ENCODE measurements at places on chromosomes 4 and X. TPM values are rescaled to one million over a fixed set of nuclear protein-coding genes. Genes with fewer than 3 reads are reported as not detected.

Gene APLN
- total RNA-seq, result 2.8 TPM

Gene GPRIN3
- 33.2 TPM for total RNA-seq

Gene BBS12
- total RNA-seq, result 13.9 TPM

Gene UGT2B11
- total RNA-seq, result not detected

Gene CACNA1F
- 27.9 TPM for total RNA-seq

Gene GPM6B
- 321 TPM for total RNA-seq

Gene PROM1
- total RNA-seq, result 298 TPM

Gene IQCM
- not detected for total RNA-seq

Gene GAGE2A
- not detected for total RNA-seq

Gene TAF7L
- not detected for total RNA-seq

Gene HMX1
- 63.0 TPM for total RNA-seq

Gene NALF2
- total RNA-seq, result 1.5 TPM

Gene NLGN3
- 20.5 TPM for total RNA-seq

Gene DDX53
- total RNA-seq, result not detected

Gene SOX3
- total RNA-seq, result 2.1 TPM

Gene CTAG1B
- total RNA-seq, result not detected

Gene ADH1A
- total RNA-seq, result not detected

Gene ADAM29
- 0.16 TPM for total RNA-seq

Gene ANXA10
- not detected for total RNA-seq

Gene PCDH7
- total RNA-seq, result 84.9 TPM

Gene S100P
- total RNA-seq, result 0.27 TPM

Gene PAGE3
- total RNA-seq, result not detected

Gene ZNF674
- 11.4 TPM for total RNA-seq

Gene MUC7
- 0.44 TPM for total RNA-seq

Gene PITX2
- 63.2 TPM for total RNA-seq

Gene STATH
- not detected for total RNA-seq

Gene PPP1R2C
- total RNA-seq, result not detected

Gene PRRG1
- 17.5 TPM for total RNA-seq

Gene SPACA5
- total RNA-seq, result not detected

Gene DCHS2
- 16.0 TPM for total RNA-seq

Gene NLGN4X
- total RNA-seq, result 39.9 TPM

Gene MAEA
- 73.7 TPM for total RNA-seq

Gene UGDH
- total RNA-seq, result 86.9 TPM

Gene NPY2R
- 1.3 TPM for total RNA-seq

Gene NXF2B
- total RNA-seq, result 0.44 TPM

Gene TCEAL7
- total RNA-seq, result 71.6 TPM

Gene QRFPR
- total RNA-seq, result 2.5 TPM

Gene APBB2
- 112 TPM for total RNA-seq

Gene CT45A7
- total RNA-seq, result not detected

Gene PRKG2
- total RNA-seq, result 5.0 TPM

Gene GLRA3
- total RNA-seq, result 1.9 TPM

Gene MAML3
- 17.6 TPM for total RNA-seq

Gene ODAM
- total RNA-seq, result not detected

Gene SFRP2
- total RNA-seq, result 103 TPM

Gene ARAP2
- 8.7 TPM for total RNA-seq

Gene CTAG2
- not detected for total RNA-seq

Gene ZDHHC9
- total RNA-seq, result 19.4 TPM

Gene TCP11X2
- total RNA-seq, result 6.8 TPM

All from camera-type eye (tissue), 1 donor.